ENCODE measurements at places on chromosomes 4 and X.
A peak's percentile ranks its signal among the peaks of the same experiment; 100 is the strongest.

- no peak for DNase-seq
These were observed 368.8 kb downstream of the ANKRD50 start for GRCh38 chr4:124343661-124344171.

- DNase-seq = no peak
These were observed 30.7 kb downstream of the CDKL2 start for GRCh38 chr4:75599647-75600046.

GRCh38 chr4:3366893-3367775 is 74.3 kb downstream of the RGS12 start:
- DNase-seq = no peak

GRCh38 chr4:55312489-55313101 is 33.4 kb upstream of the SRD5A3 start:
- peak; percentile 9 for DNase-seq

- DNase-seq = no peak
These were observed 58.5 kb upstream of the PABPC4L start for GRCh38 chr4:134260126-134260525.

- DNase-seq = no peak
These were observed 42.7 kb downstream of the KIF4A start for GRCh38 chrX:70332600-70332999.

DNA sequence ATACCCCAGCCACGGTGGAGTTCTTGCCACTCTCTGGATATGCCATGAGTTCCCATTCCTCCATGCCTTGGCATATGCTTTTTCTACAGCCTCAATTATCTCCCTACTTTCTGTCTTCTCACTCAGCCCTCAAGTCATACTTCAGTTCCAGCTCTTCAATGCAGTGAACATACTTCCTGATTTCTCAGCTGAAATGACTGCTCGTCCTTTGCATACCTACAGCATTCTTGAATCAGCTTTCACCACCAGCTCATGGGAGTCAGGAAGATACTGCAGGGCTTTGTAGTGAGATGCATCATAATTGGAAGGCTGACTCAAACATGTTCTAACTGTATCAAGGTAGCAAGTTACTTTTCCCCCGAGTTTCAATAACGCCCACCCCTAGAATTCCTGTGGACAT is 118.4 kb downstream of the APBB2 start:
- DNase-seq = no peak

DNA sequence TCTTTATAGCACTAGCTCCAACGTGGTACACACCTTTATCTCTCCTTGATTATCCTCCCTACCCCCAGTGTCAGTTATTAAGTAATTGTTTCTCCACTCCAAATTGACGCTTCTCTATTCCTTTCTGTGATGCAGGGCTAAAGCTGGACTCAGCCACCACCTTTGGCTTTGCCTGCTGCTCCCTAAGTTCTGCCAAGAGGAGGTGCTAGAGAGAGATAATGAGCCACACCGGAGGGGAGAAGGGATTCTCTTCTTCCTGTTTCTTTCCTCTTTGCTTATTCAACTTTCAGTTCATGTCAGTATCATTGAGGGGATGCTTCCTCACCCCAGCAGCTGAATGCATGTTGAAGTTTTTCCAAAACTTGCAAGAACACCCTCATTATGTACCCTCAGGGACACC is 176.5 kb downstream of the GBA3 start:
- no peak for DNase-seq

DNA sequence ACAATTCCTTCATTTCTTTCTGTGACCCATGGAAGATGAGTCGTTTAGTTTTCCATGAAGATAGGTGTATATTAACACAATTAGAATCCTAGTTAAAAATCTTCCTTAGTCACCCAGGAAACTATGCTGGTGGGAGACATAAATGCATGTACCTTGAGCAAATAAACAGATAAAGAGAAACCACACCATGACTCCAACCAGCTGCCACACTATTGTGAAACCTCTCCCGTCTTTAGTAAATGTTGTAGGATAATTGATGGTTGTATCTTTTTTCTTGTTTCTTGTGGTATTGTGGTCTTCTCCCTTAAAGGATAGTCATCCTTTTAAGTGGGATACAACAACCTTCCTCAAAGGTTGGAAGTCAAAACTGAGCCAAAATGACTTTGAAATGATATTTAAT is 103.8 kb upstream of the LEF1 start:
- DNase-seq = peak; percentile 77

DNA sequence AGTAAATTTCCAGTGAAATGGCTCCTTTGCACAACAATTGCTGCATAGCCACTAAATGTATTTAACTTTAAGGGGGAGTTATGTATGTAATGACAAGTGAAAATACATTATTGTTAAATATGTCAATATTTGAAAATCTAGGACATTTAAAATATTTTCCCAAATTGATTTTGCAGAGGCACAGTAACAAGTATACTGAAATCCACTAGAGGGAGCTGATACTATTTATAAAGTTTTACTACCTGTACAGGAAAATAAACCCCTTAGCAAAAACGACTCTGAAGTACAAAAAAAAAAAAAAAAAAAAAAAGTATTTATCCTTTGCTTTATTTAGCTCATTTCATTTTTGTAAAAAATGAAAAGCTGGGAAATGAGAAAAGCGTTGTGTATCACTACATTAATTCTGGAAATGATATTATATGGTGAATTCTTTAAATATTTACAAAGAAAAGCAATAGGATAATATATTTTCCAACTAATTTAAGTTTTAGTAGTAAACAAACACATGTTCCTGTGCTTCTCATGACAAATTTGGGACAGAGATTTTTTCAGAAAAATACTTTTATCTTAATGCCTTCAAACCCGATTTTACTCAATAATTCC is 727.7 kb downstream of the DMD start:
- DNase-seq = no peak

DNA sequence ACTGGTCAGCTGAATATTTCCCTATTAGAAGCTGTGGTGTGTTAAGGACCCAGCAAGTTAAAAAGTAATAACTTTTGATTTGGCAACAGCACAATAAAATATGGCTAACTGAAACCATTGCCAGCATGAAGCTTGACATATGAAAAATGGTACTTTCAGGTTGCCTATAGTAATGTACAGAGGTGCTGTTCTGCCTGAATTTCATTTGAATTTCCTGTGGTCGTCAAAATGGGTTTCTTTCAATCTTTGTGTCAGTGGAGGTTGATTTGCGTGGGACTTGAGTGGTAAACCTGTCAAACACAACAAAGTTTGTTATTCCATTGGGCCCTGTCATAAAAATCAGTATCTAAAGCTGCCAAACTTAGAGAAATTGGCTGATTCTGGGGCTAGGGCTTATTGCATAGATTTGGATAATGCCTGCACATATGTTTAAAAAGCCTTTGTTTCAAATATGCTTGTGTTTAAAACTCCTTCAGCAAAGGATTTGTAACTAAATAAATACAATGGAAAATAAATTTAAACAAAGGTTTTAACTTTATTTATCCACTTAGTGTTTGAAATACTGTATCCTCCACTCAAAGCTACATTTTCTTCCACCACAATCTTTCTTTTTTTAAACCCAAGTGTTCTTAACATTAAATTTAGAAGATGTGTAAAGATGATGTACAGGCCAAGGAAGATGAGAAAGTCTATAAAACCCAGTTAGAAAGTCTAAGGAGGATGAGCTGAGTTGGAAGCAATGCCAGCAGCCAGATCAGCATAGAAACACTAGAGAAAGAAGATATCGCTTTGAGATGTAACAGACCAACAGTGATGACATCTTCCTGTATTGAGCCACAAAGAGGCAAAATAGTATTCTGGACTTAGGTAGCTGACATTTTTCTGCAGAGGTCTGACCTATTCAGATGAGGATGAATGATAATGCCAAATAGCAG is 134.8 kb upstream of the GIMD1 start:
- DNase-seq = no peak

DNA sequence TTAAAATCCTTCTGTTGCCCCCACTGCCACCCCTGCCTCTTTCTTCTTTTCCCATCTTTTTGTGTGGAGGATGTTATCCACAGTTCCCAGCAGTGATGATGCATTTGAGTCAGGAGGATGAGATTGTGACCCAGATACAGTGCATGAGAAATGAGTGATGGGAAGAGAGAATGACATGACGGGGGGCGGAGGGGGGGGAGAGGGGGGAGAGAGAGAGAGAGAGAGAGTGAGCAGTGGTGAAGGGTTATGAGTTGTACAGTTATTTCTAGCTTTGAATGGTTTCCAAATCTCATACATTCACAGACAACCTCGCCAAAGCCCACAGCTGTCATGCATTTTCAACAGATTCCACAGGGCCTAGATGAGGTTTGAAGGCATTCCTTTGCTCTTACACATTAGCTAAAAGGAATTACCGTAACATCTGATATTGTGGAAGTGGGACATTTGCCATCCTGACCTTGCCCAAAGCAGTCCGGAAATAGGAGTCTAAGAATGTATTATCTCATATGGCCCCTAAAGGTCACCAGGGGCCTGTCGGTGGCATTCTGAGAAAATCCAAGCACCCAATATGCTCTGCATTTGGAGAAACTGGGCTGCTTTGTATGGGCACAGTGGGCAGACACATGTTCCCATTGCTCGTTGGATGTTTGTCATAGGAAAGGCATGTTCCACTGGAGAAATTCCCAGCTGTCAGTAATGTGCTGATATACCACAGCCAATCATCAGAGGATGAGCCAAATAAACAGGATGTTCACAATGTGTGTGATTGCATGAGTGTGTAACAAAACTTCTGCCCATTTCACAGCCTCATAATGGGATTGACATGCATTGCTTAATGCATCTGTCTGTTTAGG is 435.8 kb downstream of the SPRY1 start:
- peak; percentile 93 for DNase-seq

- DNase-seq = no peak
These were observed 307.2 kb downstream of the SLC7A11 start for GRCh38 chr4:137934911-137935310.

DNA sequence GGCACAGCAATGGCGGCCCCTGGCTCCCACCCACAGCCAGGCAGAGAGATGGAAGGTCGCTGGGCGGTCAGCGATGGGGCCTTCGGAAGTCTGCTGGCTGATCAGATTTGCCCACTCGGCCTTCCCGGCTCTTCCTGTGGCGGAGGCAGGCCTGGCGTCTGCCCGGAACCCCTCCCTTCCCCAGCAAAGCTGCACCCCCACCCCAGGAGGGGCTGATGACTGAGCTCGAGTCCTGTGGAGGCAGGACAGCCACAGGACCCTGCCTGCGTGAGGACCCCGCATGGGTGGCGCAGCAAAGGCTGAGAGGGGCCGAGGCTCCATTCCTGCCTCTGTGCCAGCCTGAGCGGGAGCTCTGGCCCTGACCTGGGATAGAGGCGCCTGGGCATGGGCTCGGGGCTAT is 34.8 kb downstream of the TACC3 start:
- DNase-seq = no peak

DNA sequence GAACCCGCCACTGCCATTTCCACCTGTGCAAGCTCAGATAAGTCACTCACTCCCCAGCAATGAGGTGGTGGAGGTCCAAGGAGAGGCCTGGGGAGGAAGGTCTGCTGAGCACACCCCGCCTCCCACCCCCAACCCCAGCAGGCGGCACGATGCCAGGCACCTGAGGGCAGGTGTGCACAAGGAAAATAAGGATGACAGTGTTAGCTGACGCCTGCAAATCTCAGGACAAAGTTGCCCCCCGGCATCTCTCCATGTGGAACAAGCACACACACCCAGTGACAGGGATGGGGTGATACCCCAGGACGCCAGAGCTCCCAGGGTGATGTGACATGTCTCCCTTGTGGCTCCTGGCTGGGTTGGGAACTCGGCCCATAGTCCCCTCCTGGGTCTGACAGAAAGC is 9.9 kb downstream of the JAKMIP1 start:
- DNase-seq = no peak

- peak; percentile 18 for DNase-seq
These were observed 392.9 kb downstream of the UNC5C start for GRCh38 chr4:95155759-95156451.

DNA sequence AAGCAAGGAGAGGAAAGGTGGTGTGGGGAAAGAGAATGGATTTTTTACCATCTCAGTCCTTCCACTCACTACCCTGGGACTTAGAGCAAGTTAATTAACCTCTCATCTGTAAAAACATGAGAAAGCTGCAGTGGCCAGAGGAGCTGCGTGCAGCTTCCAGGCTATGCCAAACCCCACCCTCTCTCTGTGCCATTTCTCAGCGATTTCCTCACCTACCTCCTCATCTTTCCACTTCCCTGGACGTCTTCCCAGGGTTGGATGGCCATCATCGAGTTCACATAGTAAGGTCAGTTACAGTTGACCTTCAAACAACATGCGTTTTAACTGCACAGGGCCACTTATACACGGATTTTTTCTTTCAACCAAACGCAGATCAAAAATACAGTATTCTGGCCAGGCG is 64.3 kb downstream of the SMIM20 start:
- no peak for DNase-seq

GRCh38 chr4:99504804-99505502 is 5.9 kb upstream of the C4orf17 start:
- DNase-seq = no peak

- no peak for DNase-seq
These were observed 218.9 kb downstream of the PPP3CA start for GRCh38 chr4:101128473-101128872.

DNA sequence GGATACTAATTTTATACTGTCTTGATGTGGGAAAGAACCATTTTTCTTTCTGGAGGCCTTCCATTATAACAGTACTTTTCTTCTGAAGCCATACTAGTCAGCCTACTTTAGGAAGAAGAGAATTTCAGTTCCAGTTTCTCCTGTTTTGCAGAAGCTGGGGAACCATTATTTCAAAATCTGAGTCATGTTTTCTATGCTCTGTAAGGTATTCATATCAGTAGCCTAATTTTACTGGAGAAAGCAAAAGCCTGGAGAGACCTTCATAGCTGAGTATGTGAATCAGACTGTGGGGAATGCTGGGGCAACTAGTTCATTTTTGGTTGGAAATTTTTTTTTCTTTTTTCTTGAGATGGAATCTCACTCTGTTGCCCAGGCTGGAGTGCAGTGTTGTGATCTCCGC is 22.4 kb downstream of the AFF1 start:
- DNase-seq = no peak

Data from kidney epithelial cell (primary cell).